ENCODE measurements at places on chromosomes 5 and 9.

- DNase-seq, result no peak
Observed at GRCh38 chr5:160071516-160071915, 47.7 kb downstream of the PWWP2A start.

- no peak for DNase-seq
Observed at GRCh38 chr5:416636-416960, 26.4 kb upstream of the EXOC3 start.

DNA sequence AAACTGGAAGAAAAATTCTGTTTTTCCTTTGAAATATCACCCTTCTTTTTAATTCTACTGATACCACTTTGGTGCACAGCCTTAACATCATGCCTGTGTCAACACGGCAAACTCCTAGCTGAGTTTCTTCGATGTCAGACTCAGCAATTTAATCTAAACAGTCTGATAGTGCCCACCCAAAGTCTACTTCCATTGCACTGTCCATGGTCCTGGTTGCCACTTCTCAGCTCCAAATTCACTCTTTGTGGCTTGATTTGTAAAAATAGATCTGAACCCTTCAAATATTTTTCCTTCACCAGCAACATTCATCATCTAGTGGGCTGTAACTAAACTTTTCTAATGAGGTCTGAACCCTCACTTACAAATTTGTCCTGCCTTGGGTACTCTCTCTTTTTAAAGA lies 107.8 kb downstream of the NUDT12 start:
- DNase-seq, result no peak

- no peak for DNase-seq
Observed at GRCh38 chr9:120985819-120986222, 59.2 kb upstream of the TRAF1 start.

DNA sequence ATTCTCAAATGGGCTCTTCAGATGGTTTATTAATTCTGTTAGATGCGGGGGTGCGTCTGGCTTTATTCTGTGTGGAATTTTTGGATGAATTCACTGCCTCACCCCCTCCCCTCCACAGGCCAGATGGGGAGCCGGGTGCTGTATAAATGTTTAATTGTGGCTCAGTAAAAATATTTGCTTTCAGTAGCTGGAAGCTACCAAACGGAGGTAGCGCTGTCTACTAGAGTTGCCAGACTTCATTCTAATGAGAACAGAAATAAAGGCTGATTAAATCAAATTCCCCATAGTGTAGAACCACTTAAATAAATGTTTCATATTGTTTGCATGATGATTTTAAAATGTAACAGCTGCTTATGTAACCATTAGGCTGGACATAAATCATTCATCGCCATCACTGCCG lies 34.5 kb upstream of the KCNMB1 start:
- DNase-seq, result no peak

DNA sequence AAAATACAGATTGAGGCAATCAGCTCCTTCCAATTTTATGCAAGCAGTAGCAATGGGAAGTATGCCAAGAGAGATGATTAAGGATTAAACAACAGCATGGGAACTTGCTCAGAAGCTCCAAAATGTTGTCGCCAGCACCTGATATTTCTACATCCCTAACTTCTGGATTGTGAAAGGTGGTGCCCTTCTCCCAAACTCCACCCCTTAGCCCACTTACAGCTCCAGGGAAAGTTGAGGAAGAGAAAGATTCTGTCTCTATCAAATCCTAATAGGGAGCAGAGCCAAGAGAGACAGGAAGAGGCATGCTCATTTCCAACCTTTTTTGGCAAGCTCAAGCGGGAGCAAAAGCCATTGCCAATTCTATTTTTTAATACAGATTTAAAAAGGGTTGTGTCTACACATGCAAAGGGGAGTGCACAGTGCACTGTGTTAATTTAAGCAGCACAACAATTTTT lies 92.4 kb upstream of the NR3C1 start:
- no peak for DNase-seq

DNA sequence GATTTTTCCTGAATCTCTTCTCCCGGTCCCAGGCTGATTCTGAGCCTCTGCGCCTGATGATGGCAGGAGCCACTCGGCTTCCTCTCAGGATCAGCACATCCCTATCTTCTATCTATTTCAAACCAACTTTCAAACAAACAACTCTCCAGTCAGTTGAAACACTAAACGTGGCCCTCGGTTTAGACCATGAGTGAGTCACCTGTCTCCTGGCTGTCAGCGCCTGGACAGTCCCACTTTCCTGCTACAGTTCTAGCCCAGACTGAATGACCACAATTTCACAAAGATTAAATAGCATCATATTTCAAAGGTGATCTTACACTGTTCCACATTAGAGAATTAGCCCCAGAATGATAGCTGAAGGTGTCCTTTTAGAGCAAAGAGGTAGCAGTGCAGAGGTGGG lies 6.2 kb downstream of the SLC6A19 start:
- DNase-seq, result no peak

GRCh38 chr9:124708074-124708473 lies 63.0 kb downstream of the NR6A1 start:
- no peak for DNase-seq

DNA sequence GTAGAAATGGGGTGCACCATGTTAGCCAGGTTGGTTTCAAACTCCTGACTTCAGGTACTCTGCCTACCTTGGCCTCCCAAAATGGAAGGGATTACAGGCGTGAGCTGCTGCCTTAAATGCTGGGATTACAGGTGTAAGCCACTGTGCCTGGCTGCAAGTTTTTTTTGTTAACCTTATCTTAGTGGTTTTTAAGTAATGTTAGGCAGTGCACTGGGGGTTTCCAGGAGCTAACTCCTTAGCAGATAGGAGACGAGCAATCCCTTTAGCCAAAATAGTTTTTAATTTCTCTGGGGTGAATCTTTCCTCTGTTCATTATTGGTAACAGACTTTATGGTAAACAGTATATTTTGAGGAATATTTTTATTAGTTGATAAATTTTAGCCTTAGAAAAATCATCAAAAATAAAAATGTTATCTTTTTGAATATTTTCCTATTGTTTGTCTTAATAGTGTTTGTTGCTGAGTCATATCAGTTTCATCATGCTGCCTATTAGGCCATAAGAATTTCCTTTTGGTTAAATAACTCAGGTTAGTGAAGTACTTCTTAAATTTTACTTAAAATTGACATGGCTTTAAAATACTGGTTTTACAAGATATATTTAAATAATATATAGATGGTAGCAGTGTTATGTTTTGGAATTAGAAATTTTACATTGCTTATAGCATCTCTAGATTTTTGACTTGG lies 37.9 kb downstream of the LMNB1 start:
- no peak for DNase-seq

DNA sequence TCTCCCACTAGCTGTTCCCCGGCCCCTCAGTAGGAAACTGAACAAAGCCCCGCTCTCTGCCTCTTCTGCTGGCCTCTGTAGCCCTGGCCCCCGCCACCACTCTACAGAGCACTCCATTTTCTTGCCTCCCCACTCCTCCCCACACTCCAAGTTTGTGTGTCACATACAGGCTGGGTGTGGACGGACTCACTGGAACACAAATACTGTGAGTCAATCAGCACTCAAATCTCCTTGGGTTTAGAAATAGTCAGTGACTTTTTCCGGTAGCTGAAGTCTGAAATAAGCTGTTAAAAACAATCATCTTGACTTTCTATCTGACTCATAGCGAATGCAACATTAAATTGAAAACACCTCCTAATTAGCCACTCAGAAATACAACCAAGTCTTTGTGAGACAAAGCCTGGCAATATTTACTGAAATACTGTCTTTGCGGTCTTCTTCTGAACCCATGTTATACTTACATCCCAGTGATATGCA lies 122.5 kb downstream of the LHFPL2 start:
- no peak for DNase-seq

- DNase-seq, result no peak
Observed at GRCh38 chr5:62000646-62001045, 305.4 kb upstream of the KIF2A start.

DNA sequence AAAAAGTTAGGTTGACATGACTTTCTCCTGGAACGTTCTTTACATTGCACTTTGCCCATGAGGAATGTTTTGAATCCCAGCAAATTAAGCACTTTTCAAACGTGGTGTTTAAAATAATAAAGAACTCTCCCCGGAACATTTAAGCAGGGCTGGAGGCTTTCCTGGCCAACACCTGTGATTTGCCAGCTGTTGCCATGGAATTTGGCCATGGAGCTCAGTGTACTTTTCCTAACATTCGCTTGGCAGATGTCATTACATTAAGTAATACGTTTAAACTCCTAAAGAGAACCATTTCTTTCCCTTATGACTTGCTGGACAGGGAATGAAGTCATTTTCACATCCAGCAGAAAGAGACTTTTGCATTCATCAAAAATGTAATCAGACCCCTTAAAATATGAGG lies 146.1 kb downstream of the GAS1 start:
- no peak for DNase-seq

DNA sequence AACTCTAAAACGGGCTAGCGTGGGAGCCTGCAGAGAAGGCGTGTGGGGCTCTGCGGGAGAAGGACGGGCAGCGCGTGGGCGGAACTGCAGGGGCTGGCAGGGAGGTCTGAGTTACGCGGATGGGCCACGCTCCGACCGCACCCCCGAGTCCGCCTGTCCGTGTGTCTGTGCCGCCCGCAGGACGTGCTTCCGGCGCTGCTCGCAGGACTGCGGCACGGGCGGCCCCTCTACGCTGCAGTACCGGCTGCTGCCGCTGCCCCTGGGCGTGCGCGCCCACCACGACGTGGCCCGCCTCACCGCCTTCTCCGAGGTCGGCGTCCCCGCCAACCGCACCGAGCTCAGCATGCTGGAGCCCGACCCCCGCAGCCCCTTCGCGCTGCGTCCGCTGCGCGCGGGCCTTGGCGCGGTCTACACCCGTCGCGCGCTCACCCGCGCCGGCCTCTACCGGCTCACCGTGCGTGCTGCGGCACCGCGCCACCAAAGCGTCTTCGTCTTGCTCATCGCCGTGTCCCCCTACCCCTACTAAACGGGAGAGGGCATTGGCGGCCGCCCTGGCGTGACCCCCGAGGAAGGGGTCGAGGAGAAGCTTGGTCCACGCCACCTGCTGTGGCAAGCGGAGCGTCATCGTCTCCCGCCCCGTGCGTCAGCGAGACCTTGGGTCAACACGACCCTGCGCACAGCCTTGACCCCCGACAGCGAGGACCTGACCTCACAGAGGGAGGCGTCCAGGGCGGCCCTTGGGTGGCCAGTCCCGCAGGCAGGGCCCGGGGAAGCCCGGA lies 11.4 kb upstream of the ASS1 start:
- no peak for DNase-seq

DNA sequence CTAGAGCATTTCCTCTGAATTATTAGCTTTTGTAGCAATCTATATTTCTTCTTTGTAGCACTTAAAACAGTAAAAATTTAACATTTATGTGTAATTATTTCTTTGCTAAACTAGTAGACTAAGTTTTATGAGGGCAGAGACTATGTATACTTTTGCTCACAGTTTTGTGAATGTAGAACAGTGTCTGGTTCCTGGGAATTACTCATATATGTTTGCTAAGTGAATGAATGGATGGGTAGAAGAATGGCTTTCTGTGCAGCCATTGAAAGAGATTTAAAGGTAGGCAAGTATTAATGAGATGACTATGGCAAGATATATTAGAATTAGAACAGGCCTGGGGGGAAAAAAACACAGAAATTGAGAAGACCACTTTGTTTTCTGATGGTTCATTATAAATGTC lies 140.1 kb downstream of the PAM start:
- no peak for DNase-seq

DNA sequence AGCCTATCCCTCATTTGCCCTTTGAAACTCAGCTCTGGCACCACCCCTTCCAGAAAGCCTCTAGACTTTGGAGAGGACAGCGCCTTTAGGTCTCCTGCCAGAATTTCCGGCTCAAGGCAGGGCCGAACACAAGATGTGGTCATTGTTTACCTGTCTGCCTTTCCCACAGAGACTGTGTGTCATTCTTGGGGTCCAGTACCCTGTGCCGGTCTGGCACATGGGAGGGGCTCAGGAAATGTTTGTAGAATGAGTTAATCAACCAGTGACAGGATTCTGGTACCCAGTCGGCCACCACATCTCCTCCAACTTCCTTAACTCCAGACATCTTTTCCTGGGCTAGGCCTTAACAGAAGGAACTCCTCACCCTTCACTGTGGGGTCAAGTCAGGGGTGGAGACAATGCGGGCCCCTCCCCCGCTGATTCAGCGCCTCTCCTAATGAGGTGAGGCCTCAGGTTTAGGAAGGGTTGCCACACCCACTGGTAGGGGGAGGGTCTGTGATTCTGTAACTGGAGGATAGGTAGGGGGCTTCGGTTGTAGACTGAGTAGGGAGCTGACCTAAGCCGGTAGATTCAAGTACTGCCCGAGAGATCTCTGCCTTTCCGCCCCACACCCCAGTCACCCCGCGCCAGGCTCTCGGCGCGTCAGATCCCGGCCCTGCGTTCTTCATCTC lies 29.3 kb downstream of the PCDH1 start:
- DNase-seq, result no peak

GRCh38 chr5:56088967-56089829 lies 94.4 kb upstream of the IL6ST start:
- DNase-seq, result no peak

DNA sequence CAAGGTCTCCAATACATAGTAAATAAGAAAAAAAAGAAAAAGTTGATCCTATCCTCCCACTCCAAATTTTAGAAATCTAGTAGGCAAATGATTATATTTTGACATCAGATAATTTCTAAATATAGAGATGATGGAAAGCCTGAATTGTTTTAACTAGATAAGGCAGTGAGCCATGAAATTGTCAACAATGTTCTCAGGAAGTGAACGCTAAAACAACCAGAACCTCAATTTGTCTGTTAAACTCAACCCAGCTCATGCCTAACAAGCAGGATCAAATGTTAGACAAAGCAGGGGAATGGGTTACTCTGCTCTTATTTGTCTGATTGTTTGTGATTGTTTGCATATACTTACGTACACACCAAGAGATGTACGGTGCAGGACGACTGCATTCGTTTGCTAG lies 49.2 kb downstream of the ESM1 start:
- DNase-seq, result no peak

- DNase-seq, result no peak
Observed at GRCh38 chr5:16550316-16550952, 66.4 kb downstream of the RETREG1 start.

DNA sequence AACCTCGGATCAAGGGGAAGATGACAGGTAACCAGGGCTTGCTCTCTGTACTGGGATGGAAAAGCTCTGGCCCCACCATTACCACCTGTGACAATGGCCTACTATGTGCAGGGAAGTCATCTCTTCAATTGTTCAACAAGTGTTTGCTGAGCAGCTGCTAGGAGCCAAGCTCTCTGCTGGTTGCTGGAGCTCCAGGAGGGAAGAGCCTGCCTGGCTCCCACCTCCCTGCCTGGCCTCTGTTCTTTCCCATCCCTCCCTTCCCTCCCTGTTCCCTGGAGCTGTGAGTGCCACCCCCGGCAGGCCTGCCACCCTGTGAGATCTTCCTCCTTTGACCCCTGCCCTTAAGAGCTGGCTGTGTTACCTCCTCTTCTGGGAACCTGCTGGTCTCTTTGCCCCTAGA lies 59.7 kb upstream of the IER5L start:
- DNase-seq, result no peak

DNA sequence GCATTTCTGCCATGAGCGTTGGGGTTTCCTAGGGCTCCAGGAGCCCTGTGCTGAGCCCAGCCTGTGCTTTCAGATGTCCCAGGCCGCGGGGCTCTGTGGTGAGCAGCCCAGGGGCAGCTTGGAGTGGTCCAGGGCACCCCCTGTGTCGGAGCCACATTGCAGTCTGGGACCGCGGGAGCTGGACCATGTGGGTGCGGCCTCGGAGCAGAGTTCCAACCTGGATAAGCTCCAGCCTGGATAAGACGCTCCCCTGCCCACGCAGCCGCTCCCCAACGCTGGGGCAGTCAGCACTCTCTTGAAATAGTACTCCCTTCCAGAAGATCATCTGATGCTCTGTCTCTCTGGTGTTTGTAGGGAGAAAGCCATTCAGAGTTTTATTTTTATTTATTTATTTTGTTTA lies 111.1 kb downstream of the WNK2 start:
- DNase-seq, result no peak

GRCh38 chr9:93267091-93267541 lies 83.2 kb downstream of the WNK2 start:
- no peak for DNase-seq

All from activated T-helper 1 cell treated with anti-CD3 and anti-CD28 coated beads, Interleukin-2, amount 50 U/mL, for 16 hours (primary cell).